ENCODE measurements at places on chromosomes 7 and 10.

DNA sequence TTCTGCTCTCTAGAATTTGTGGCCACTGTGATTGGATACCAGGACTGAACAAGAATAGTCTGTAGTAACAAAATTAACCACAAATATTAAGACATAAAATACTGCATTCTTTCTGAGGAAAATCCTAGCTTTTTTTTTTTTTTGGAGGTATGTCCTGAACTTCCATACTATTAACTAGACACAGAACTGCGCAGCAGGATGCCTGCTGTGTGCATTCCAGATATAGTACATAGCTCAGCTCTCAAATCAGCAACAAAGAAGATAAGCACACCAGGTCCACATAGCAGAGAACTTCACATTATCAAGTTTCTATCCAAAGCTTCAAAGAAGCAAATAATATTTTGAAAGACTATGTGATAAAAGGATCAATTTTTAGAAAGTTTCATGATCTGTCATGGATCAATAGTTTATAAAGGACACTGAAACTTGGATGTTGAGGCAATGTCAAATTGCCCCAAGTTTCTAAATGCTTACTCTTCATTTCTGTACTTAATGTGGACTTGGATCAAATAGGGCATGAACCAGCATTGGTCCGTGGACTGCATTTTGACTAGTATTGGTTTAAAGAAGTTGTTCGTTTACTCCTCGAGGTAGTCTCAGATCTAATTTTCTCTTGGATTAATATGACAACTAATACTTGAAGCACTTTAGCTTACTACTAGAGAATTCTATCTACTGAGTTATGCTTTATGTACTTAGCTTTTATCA is 15.4 kb downstream of the NAMPT start:
- peak; percentile 74 for DNase-seq

DNA sequence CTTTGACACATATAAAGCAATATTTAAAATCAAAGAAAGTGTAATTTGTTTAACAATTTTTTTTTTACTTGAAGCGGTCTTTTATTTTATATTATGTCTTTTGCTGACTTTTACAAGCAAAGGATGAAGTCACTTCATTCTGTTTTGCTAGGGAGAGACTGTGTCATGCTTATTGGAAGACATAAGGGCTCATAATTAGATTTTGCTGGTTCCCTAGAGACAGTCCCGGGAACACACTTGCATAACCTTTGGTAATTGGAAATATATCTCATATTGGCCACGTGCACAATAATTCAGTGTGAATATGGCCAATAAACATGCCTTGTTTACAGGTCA is 448 bp upstream of the NET1 start:
- no peak for DNase-seq

DNA sequence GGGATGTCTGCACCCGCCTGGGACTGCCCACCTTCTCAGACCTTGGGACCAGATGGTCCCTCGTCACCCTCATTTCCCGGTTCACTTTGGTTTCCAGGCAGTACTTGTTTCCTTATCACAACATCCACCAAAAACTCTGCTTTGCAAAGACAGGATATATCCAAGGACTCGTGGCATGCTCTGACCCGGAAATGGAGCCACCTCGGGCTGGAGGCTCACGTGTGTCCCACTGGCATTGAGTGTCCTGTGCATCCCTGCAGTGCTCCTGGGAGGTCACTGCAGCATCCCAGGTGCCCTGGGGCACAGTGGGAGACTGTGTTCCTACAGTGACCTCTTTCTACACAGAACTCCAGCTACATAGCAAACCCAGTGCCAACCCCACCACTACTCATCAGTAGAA is 611.9 kb upstream of the FOXK1 start:
- DNase-seq: no peak

- no peak for DNase-seq
Observed at GRCh38 chr7:28246921-28247461, 66.4 kb upstream of the JAZF1 start.

- peak; percentile 75 for DNase-seq
Observed at GRCh38 chr7:116258734-116259133, 48.4 kb downstream of the TES start.

- DNase-seq: no peak
Observed at GRCh38 chr7:47819607-47819920, 128.7 kb downstream of the PKD1L1 start.

DNA sequence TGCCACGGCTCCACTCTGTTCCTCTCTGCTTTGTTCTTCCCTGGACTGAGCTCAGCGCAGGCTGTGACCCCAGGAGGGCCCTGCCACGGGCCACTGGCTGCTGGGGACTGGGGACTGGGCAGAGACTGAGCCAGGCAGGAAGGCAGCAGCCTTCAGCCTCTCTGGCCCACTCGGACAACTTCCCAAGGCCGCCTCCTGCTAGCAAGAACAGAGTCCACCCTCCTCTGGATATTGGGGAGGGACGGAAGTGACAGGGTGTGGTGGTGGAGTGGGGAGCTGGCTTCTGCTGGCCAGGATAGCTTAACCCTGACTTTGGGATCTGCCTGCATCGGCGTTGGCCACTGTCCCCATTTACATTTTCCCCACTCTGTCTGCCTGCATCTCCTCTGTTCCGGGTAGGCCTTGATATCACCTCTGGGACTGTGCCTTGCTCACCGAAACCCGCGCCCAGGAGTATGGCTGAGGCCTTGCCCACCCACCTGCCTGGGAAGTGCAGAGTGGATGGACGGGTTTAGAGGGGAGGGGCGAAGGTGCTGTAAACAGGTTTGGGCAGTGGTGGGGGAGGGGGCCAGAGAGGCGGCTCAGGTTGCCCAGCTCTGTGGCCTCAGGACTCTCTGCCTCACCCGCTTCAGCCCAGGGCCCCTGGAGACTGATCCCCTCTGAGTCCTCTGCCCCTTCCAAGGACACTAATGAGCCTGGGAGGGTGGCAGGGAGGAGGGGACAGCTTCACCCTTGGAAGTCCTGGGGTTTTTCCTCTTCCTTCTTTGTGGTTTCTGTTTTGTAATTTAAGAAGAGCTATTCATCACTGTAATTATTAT is 1.2 kb downstream of the CLDN4 start:
- no peak for DNase-seq

DNA sequence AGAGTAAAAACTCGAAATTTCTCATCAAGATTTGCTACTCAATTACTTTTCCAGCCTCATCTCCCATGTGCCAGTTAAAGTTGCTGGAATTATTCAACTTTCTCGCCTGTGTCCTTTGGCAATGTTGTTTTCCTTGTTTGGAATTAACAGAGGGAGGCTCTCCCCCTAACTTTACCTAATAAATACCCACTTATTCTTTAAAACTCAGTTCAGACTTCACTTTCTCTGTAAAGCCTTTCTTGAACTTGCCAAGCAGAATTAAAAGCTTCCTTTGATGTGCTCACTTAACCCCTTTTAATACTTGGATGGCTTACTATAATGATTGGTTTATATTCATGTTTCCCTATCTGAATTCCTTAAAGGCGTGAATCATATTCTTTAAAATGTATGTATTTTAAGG is 104.1 kb downstream of the MKLN1 start:
- DNase-seq: no peak

GRCh38 chr7:85031475-85031874 is 155.4 kb downstream of the SEMA3D start:
- DNase-seq: no peak

DNA sequence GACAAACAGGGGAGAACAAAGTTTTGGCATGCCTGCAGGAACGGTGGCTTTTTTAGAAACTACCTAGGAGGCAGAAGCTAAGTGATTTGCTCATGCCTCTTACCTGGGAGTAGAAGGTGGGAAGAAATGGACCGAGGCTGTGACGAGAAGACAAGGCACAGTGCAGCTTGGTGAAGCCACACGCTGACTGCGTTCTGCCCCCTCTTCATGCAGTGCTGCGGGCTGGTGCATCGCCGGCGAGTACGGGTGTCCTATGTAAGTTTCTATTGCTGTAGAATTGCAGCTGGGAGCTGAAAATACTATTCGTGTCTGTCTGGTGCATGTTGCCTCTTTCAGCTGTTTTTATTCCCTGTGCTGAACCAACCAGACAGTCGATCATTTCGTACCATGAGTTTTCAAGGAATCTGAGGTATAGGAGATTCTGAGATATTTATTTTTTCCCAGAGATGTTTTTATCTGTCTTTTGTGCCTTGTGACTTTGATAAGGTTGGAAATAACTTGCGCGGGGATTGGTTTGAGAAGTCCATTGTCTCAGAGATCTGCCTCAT is 120.9 kb downstream of the CACNB2 start:
- DNase-seq: no peak

DNA sequence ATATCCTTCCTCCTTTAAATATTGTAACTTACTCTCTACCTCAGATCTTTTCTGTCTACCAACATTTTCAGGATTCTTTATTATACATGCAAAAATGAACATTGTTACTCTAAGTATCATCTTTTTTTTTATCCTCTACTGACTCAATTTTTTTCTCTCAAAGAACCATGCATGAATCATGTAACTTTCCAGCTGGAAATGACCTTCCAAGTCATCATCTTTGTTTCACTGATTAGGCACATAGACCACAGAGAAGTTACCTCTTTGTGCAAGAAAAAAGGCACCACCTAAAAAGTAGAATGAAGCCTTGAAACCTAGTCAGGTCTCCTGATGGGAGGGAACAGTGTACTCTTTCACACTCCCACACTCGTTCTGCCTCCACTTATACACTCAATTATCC is 234.9 kb downstream of the HGF start:
- DNase-seq: peak; percentile 2

DNA sequence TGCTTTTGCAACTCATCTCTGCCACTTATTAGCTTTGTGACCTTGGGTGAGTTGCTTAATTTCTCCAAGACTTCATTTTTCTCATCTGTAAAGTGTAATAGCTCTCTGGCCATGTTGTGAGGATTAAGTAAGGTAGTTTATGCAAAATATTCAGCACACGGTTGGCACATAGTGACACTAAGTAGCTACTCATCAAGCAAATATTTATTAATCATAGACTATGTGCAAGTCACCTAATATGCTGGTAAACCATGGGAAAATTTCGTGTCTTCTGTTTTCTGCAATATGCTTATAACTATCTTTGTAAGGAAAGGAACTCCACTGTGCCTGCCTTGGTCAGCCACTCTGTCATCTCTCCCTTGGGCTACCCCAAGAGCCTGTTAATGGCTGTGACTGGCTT is 50.3 kb upstream of the EGR2 start:
- peak; percentile 51 for DNase-seq

DNA sequence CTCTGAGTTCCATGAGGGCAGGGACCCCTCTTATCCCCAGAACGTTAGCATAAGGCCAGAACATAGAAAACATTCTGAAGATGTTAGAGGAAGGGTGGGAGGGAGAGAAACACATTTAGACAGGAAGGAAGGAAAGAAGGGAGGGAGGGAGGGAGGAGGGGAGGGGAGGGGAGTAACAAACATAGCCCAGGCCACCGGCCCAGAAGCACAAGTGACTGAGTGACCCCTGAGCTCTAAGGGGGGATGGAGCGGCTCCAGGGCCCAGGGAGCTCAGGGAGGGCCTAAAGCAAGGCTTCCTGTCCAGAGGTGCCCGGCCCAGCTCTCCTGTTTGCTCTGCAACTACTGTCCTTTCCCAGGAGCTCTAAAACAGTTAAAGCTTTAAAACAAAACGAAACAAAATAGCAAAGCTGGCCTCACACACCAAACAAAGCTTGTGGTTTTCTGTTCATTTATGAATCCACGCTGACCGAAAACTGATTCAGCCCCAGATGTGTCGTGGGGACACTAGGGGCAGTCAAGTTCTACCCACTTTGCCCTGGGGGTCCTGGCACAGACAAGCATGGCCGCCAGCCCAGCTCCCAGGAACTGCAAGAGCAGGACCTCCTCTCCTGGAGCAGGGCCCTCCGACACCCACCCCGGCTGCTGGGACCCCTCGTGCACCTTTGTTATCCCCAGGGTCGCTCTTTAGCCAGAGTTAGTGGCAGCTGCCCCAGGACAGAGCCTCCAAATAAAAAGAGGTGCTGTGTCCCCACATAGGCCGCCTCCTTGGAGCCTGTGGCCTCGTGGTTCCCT is 496.2 kb upstream of the FOXK1 start:
- DNase-seq: no peak

- no peak for DNase-seq
Observed at GRCh38 chr10:46514899-46515298, 41.6 kb downstream of the GPRIN2 start.

DNA sequence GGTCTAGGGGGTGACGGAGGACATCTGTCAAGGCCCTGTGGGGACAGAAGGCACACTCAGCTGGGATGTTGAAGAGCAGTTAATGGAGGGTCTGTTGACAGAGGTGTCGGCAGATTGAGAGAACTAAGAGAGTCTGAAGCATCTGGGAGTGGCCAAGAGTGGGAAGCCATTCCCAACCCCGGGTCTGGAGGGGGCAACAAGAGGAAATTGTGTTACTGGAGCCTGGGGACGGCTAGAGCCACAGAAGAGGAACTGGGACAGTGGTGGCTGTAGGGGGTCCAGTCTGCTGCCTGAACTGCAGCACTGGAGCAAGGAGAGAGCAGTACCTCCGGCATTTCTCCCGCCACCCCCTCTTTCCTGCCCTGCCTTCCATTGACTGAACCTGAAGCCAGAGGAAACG is 136.6 kb downstream of the CHN2 start:
- no peak for DNase-seq

DNA sequence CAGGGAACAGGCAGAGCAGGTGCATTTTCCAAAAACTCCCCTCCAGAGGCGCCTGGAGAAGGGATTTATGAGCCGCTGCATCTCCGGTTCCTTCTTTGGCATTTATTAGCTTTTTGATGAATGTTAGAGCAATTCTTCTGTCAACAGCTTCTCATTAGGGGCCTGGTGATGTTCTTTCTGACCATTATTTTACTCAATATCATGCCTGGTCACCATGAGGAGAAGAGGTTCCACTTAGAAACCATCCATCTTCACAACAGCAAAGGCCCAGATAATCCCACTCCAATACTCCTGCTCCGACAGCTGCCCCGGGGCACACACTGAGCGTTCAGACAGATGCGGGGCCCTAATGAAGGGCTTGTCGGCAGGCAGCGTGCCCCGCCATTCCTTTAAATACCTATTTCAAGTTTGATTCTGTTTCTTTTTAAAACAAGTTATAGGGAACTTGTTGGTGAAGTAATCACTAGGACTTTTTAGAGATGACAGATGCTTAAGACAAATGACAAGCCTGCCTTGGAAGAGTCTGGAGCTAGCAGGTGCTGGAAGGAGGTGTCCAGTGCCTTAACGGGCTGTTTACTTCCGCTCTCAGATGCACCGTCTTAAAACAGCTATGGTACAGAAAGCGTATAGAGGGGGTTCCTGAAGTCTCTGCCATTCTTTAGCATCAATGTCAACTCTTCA is 31.7 kb downstream of the ECHDC3 start:
- DNase-seq: no peak

- no peak for DNase-seq
Observed at GRCh38 chr7:130703851-130704250, 17.5 kb upstream of the TSGA13 start.

- DNase-seq: no peak
Observed at GRCh38 chr7:16743236-16743635, 10.3 kb upstream of the TSPAN13 start.

- no peak for DNase-seq
Observed at GRCh38 chr7:159323359-159323758, 178.7 kb upstream of the VIPR2 start.

GRCh38 chr10:44975431-44976331 is 2.9 kb downstream of the DEPP1 start:
- peak; percentile 59 for DNase-seq

- DNase-seq: no peak
Observed at GRCh38 chr7:154640266-154640865, 362.6 kb downstream of the PAXIP1 start.

GRCh38 chr10:91163869-91164474 is 56.5 kb upstream of the PCGF5 start:
- peak; percentile 72 for DNase-seq

GRCh38 chr10:1468811-1469210 is 268.5 kb downstream of the ADARB2 start:
- no peak for DNase-seq

All from fibroblast of skin of scalp (primary cell).